GM04504 (cell line): ENCODE measurements at places on chromosomes 3 and 15.

GRCh38 chr3:30455840-30456239, 150.6 kb upstream of the TGFBR2 start:
- DNase-seq: no peak

DNA sequence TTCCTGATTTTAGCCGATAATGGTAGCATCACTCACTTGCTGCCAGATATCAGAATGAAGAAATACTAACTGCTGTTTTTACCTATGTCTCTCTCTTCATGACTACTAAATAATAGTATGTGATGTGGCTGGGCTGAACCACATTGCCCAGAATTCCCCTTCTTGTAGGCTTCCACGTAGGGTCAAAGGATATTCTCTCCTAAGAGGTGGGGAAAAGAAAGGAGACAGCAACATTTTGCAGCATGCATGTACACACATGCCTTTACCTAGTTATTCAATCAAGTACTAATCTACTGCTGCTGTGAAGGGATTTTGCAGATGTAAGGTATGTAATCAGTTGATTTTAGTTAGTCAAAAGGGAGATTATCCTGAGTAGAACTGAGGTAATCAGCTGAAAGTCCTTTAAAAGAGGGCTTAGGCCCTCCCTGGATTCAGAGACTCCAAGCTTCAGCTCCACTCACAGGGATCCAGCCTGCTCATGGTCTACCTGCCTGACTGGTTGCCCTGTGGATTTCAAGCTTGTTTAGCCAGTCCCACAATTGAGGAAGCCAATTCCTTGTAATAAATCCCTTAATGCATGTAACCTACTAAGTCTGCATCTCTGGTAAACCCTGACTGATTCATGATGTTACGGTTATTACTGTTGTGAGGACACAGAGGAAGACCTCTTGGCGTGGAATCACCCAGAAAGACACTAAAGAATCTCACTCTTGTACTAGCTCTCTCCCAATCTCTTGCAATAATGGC, 20.4 kb downstream of the PLD1 start:
- no peak for DNase-seq

GRCh38 chr3:9627901-9628633, 21.2 kb upstream of the MTMR14 start:
- no peak for DNase-seq

DNA sequence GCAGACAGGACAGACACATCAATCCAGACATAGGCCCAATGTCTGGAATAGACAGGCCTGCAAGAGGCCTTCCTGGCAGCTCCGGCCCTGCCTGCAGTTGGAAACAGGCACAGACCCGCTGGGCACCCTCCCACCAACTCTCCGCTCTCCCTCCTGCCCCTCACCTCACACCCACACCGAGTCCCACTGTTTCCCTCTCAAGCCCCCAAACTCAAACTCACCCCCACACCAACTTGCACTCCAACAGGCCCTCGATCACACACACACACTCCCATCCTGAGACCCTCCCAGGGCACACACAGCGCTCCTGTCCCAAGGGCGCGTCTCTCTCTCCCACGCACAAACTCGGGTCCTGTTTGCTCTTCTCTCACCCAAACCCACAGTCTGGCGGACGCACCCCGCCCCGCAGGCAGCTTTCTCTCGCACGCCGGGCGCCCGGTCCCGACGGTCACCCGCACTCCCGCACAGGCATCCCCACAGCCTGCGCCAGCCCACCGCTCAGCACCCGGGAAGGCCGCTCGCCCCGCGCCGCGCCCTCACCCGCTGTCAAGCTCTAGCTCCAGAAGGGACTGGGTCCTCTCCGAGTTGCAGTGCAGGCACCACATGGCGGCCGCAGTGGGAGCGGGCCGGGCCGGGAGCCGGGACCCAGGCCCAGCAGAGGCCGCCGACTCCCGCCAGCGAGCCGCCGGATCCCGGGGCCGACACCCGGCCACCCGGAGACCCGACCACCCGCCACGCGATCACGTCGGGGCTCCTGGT, 106.2 kb downstream of the IQSEC1 start:
- DNase-seq: no peak

- no peak for DNase-seq
Observed at GRCh38 chr3:50559702-50560101, 7.8 kb downstream of the C3orf18 start.

DNA sequence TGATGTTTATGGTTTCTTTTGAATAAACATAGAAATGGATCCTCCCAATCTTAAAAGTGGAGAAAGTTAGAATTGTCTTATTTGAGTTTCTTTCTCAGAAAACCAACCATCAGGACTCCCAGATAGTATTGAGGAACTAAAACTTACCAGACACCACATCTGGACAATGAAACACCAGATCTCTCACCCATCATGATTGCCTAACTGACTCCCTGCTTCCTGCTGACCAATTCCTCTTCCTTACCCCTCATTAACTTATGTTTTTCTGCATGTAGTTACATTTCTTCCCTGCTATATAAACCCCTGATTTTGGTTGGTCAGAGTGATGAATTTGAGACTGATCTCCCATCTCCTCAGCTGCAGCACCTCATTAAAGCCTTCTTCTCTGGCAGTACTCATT, 242.0 kb upstream of the SETMAR start:
- DNase-seq: no peak

DNA sequence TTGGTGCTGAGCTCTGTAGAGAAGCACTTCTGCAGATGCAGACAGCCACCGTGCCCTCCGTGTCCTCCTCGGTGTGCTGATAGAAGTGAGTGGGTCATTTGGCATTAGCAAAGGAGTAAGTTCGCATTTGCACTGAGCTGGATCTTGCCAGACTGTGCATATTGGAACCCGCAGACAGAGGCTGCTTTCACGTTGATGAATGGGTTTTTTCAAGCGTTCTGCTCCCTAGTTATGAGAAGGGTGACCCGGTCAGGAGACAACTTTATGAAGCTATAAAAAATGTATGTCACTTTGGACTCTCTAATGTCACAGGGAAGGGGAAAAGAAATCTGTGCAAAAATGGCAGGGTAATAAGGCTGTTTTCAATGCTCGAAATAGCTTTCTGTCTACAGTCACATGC, 739.4 kb downstream of the MCTP2 start:
- no peak for DNase-seq

DNA sequence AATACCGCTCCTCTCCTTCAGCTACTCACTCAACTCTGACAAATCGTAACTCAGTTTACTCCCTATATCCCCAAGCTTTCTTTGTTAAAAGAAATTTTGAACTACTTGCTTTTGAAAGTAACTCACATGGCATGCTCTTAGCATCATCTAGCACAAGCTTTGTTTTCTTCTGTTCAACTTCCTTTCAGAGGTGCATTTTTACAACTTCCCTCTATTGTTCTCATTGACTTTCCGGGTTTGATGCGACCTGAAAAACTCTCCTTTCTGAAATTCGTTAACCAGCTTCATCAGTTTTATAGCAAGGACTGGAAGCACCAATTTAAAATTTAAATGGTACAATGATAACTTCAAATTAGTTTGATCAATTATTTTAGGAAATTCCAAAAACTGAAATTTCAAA, 629.5 kb upstream of the TGFBR2 start:
- no peak for DNase-seq

- no peak for DNase-seq
Observed at GRCh38 chr15:78927077-78927790, 17.6 kb downstream of the CTSH start.

DNA sequence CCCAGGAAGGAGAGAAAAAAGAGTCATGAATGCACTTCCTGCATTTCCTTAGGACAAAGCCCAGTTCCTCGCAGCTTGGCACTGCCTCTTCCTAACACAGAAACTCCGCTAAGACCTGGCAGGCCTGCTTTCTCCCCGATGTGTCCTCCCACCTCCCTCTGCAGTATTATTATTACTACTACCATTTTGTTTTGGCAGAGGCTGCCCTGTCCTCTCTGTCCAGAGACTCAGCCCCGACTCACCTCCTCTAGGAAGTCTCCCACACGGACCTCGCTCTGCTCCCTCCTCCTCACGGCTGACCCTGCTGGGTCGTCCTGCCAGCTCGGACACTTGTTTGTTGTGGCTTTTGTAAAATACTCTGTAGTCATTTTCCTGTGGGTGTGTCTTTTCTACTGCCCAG, 107.2 kb upstream of the HACD2 start:
- DNase-seq: no peak

DNA sequence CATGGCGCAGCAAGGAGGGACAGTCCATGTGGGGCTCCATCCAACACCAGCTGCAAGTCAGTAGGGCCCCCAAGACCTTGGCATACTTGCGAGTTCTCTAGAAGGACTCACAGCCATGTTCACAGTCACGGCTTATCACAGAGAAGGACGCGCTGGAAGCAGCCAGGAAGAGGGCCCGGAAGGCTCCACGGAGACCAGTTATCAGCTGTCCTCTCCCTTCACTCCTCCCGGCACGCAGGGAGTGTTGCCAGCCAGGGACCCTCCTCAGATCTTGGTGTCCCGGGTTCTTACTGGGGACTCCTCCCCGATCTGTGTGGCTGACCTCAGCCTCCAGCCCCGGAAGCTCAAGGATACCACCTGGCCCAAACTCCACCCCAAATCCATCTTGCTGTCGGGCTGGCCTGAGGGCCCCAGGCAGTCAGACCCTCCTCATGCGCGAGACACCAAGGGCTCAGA, 68.0 kb downstream of the SLTM start:
- no peak for DNase-seq

GRCh38 chr3:125179143-125179883, 33.2 kb downstream of the SLC12A8 start:
- no peak for DNase-seq

DNA sequence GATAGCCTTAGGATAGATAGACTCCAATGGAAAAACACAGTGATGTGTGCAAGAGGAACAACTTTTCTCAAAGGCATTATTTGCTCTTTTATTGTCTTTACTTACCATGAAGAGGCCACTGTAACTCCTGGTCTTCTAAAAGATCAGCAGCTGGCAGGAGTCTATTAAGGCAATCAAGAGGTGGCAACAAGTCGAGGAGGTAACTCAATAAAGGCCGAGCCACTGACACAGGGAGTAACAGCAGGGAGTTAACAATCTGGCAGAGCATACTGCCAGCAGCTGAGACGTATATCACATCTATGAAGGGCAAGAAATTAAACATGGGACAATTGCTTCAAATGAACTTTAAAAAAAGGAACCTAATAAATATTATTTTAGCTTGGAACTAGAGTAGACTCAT, 106.2 kb downstream of the HERC1 start:
- DNase-seq: no peak

GRCh38 chr3:136690599-136690998, 61.6 kb downstream of the STAG1 start:
- no peak for DNase-seq

- DNase-seq: no peak
Observed at GRCh38 chr3:169390271-169390670, 273.2 kb downstream of the MECOM start.

- DNase-seq: no peak
Observed at GRCh38 chr3:192864941-192865340, 52.7 kb downstream of the MB21D2 start.

DNA sequence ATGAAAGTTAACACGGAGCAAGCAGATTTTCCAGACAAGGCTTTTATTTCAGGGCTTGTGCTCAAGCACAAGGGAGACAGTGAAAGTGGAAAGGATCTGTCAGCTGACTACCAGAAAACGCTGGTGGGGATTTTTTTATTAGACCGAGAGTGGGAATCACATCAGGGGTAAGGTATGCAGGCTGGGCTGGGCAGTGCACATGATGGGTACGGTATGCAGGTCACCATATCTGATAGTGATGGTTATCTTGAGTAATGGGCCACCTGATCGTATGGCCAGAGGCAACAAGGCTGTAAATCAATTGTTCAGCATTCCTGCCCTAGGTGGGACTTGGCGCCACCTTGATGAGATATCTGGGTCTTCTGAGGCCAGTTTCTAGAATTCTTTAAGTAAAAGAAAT, 36.9 kb upstream of the PIAS1 start:
- DNase-seq: no peak

- peak; percentile 41 for DNase-seq
Observed at GRCh38 chr3:4752201-4753072, 226.8 kb upstream of the BHLHE40 start.

DNA sequence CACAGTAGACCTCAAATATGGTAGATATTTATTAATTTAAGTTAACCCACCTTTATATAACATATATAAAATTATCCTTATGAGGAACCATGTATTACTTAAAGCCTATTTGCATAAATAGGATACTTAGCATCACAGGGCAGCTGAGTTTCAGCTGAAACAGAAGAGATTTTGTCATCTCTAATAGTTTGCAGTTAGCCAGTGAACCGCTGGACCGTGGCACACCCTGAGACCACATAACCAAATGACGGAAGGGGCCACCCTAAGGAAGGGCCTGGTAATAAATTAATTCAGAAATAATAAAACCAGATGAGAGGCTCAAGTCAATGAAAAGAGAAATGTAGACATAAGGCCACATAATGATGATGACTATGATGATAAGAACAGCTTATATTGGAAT, 107.7 kb downstream of the MYO5A start:
- DNase-seq: no peak

DNA sequence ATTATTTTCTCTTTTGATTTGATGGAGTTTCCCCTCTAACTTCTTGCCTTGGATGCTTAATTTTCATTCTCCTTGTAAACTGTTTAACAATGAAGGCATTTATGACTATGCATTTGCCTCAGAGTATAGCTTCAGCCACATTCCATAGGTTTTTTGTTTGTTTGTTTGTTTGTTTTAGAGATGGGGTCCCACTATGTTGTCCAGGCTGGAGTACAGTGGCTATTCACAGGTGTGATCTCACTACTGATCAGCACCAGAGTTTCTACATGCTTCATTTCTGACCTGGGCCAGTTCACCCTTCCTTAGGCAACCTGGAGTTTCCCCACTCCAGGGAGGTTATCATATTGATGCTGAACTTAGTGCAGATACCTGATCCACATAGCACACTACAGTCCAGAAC, 4.1 kb downstream of the SECISBP2L start:
- no peak for DNase-seq

DNA sequence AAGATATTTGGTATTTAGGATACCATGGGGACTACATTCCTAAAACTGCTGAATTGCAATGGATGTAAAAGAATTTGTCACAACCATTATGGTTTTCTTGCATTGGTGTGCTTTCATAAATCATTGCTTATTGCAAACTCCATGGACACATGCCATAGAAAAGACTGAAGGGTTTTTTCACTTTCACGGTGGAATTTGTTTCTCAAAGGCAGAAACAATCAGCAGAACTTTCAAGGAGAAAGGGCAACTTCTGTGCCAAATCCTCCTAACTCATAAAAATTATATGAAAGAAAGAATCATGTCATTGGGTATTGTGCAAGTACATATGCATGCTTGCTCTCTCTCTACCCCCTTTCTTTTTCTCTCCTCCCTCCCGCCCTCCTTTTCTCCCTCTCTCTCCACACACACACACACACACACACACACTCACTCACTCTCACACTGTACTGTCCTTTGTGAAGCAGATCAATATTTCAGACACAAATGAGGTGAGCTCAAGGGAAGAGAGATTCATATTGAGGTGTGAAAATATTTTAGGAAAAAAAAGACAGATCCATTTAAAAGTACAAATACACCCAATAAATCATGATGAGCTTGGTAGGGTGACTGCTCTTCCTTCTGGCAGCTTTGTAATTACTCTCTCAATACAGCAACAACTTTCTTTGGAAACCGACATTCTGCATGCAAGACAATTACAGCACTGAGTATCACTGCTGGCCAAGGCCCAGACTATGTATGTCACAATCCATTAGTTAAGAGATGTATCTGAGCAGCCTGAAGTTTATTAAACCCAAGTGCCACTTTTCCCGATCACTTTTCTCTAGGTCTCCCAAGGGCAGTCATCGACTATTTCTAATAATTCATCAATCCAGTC, 492.6 kb downstream of the TUSC7 start:
- DNase-seq: no peak

GRCh38 chr3:44108481-44108880, 133.2 kb upstream of the TOPAZ1 start:
- no peak for DNase-seq
